ENCODE measurements at places on chromosomes 2 and 18.

GRCh38 chr18:40313030-40313642 lies 1641.9 kb upstream of the PIK3C3 start:
- H3K27ac ChIP-seq: no peak overlapping the region
- no peak for DNase-seq
- H3K27me3 ChIP-seq: no peaks in the 10 kb centered on the region
- no peak overlapping the region for H3K4me3 ChIP-seq
- H3K4me1 ChIP-seq: no peaks in the 10 kb centered on the region

- no peaks in the 10 kb centered on the region for H3K27me3 ChIP-seq
- no peak overlapping the region for H3K27ac ChIP-seq
- H3K36me3 ChIP-seq: no peaks in the 10 kb centered on the region
- H3K4me3 ChIP-seq: no peak overlapping the region
These were observed 169.1 kb upstream of the THUMPD2 start for GRCh38 chr2:39948016-39948719.

DNA sequence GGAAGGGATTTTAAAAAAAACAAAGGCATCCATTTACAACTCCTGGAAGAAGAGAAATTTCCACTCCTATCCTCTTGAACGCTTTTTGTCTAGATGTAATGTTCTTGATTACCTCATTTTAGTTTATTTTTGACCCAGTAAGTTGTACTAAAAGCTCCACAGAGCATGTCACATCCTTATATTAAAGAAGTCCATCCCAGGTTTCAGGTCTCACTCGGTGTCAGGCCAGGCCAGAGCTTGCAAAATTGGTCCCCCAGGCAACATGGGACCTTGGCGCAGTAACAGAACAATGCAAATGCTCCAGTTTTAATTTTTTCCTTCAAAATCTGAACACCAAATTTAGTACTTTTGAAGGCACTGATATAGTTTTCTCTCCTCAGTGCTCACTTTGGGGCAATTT lies 218.4 kb upstream of the REV1 start:
- no peaks in the 10 kb centered on the region for H3K36me3 ChIP-seq
- no peak overlapping the region for H3K27ac ChIP-seq
- DNase-seq: no peak
- H3K4me1 ChIP-seq: no peaks in the 10 kb centered on the region
- no peaks in the 10 kb centered on the region for H3K27me3 ChIP-seq
- no peak overlapping the region for H3K4me3 ChIP-seq

- H3K36me3 ChIP-seq: no peaks in the 10 kb centered on the region
- H3K27ac ChIP-seq: no peak overlapping the region
- H3K4me1 ChIP-seq: peaks cover 4% of the 10 kb centered on the region
- H3K4me3 ChIP-seq: no peak overlapping the region
These were observed 27.4 kb upstream of the MBOAT2 start for GRCh38 chr2:9030841-9031240.

- no peaks in the 10 kb centered on the region for H3K27me3 ChIP-seq
- H3K4me3 ChIP-seq: no peak overlapping the region
- no peak overlapping the region for H3K27ac ChIP-seq
- peaks cover 10% of the 10 kb centered on the region for H3K4me1 ChIP-seq
- DNase-seq: no peak
These were observed 3.7 kb downstream of the SMC6 start for GRCh38 chr2:17749753-17750438.
